ENCODE measurements at places on chromosomes 3 and 15.

DNA sequence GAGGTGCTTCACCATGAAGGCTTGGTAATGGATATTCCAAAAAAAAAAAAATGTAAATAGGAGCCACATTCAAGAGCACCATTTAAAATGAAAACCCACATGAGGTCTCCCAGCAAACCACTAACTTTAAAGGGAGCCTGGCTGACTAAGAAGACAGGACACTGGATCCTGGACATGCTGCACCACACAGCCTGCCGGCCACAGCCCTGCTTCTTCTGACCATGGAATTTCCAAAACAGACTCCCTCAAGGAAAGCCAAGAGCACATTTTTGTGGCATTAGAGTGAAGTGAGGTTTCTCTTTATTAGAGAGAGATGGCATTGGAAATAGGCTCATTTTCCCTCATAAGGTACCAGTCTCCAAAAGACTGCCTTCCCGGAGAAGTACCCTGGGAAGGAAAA is 113.9 kb downstream of the RORA start:
- DNase-seq, result no peak

DNA sequence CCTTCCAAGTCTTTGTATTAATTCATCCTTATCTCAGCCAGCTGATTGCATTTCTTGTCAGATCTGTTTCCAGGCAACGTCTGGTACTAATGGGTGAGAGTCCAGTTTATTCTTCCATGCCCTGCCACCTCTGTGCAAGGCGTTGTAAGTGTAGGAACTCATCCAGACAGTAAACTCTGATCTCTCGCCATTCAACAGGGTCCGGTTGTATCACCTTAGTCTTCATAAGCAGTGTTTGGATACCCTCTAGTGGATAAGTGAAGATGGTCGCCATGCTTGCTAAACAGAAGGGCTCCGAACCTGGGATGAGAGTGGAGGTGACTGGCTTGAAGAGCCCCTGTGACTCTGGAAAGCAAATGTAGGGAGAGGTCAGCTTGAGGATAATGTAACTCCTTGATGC is 51.6 kb upstream of the CMTM7 start:
- peak; percentile 1 for DNase-seq

- no peak for DNase-seq
These were observed 356.1 kb upstream of the GRM7 start for GRCh38 chr3:6504834-6505233.

- no peak for DNase-seq
These were observed 56.6 kb downstream of the CBLB start for GRCh38 chr3:105812194-105812586.

DNA sequence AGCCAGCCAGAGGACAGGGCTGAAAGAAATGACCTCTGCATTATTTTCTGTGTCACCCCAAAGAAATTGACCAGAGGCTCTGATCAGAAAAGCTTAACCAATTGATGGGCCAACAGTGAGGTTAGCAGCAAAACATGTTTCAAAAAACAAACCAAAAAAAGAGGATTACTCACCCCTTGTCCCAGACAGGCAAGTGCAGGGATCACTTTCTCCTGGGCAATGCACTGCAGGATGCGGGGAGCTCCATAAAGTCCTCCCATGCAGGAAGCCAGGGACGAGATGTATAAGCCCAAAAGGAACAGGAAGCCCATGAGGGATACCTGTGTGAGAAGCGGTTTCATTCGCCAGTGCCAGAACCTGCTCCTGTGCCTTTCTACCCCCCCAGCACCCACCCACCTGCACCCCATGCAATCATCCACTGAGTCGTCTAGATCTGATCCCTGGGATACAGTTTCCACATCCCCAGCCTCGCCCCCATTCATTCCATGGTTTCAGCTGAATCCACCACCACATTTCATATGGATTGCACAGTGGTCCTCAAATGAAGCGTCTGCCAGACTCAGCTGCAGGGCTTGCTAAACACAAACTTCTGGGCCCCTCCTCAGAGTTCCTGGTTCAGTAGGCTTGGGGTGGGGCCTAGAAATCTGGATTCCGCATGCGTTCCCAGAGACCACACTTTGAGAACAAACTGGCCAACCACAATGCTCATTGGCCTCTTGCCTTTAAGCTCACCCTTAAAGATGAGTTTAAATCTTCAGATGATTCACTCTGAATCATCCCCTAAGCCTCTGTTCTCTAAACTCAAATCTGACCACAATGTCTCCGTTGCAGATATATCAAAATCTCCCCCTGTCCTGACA is 54.4 kb upstream of the HEG1 start:
- no peak for DNase-seq

DNA sequence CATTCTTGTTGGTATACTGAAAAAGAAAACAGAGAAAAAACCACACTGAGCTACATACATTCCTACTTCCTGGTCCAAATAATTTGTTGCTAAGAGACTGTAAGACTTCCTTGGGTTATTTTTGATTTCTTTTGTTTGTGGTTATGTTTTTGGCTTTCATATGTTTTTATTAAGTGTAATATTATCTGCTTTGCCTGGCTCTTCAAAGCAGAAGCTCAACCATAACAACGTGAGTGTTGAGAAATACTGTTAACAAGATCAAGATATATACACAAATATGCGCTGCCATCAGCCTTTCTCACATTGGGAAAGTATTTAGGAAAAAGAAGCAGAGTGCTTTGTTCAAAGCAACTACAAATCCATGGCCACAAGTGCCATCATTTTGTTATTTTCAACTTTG is 556.2 kb upstream of the CBLB start:
- no peak for DNase-seq

- no peak for DNase-seq
These were observed 297.4 kb upstream of the TLE3 start for GRCh38 chr15:70395164-70395563.

DNA sequence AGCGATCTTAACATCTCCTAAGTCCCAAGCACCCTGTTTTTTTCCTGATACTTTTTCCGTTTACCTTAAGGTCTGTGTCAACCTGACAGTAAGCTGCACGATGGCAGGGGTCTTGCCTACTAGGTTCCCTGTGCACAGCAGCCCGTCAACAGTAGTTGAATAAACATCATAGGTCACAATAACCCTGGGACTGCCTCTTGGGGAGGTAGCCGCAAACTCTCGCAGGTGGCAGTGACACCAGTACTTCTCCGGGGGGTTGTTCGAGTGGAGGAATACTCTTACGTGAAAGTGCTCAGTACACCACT is 365 bp upstream of the PDCD6IP start:
- DNase-seq, result no peak

DNA sequence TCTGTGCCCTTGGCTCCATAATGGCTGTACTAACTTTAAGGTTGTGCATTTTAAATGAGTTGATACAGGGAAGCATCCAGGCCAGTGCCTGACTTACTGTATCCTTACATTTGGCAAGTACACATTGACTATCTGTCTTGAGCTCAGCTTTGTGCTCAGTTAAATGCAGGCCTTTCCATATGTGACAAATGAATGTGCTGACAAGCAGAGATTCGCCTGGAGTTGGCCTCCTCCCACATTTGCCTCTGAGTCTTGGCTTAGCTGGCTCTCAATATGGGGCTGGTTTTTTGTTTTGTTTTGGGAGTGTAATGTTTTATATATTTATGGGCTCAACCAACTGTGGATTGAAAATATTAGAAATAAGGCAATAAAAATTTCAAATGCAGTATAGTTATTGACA is 29.7 kb downstream of the TRIM71 start:
- no peak for DNase-seq

- DNase-seq, result no peak
These were observed 2.5 kb upstream of the USF3 start for GRCh38 chr3:113698956-113699355.

- no peak for DNase-seq
These were observed 14.1 kb downstream of the ACAA1 start for GRCh38 chr3:38122712-38123290.

GRCh38 chr3:4954256-4955000 is 24.8 kb upstream of the BHLHE40 start:
- DNase-seq, result no peak

DNA sequence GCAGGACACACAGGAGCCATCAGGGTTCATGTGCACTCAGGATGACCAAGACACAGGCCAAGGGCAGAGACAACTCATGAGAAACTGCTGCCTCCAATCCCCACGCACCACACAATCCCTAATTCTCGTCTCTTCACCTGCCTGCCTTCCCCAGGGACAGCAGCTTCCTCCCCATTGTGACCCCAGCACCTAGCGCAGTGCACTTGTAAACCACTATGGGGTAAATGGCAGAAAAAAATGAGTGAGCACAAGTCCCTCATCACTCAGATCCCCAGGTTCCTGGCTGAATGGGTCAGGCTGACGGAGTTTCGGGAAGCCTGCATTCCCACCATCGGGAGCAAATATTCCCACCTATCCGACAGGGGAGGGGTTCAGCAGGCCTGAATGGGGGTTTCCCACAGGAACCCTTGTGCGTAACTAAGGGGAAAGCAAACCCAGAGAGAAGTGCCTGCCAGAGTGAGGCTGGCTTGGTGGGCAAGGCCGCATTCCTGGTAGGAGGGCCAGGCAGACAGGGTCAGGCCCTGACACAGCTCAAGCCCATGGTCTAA is 18.8 kb downstream of the PLXNB1 start:
- DNase-seq, result no peak

GRCh38 chr15:55869660-55870059 is 123.8 kb downstream of the NEDD4 start:
- no peak for DNase-seq

DNA sequence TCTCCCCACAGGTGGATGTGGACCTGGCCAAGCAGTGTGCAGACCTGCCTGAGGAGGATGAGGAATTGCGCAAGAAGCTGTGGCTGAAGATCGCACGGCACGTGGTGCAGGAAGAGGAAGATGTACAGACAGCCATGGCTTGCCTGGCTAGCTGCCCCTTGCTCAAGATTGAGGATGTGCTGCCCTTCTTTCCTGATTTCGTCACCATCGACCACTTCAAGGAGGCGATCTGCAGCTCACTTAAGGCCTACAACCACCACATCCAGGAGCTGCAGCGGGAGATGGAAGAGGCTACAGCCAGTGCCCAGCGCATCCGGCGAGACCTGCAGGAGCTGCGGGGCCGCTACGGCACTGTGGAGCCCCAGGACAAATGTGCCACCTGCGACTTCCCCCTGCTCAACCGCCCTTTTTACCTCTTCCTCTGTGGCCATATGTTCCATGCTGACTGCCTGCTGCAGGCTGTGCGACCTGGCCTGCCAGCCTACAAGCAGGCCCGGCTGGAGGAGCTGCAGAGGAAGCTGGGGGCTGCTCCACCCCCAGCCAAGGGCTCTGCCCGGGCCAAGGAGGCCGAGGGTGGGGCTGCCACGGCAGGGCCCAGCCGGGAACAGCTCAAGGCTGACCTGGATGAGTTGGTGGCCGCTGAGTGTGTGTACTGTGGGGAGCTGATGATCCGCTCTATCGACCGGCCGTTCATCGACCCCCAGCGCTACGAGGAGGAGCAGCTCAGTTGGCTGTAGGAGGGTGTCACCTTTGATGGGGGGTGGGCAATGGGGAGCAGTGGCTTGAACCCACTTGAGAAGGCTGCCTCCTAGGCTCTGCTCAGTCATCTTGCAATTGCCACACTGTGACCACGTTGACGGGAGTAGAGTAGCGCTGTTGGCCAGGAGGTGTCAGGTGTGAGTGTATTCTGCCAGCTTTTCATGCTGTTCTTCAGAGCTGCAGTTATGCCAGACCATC is 8.6 kb downstream of the VPS18 start:
- no peak for DNase-seq

DNA sequence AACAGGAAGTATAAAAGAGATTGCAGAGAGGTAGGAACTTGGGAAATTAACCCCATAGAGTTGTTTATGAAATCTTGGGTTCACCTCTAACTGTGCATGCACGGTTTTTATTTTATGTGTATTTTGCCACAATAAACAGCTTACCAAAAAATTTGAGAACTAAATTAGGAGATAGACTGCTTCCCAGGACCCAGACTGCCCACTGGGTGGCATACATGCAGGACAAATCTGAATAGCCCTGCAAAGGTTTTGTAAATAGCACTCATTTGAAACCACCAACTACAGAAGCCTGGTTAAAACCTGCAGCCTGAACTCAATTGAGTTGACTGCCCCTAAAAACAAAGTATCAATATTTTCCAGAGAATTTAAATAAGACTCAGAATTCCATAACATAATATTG is 96.4 kb upstream of the SLCO2A1 start:
- DNase-seq, result no peak

GRCh38 chr3:171980578-171981270 is 58.7 kb upstream of the FNDC3B start:
- no peak for DNase-seq

DNA sequence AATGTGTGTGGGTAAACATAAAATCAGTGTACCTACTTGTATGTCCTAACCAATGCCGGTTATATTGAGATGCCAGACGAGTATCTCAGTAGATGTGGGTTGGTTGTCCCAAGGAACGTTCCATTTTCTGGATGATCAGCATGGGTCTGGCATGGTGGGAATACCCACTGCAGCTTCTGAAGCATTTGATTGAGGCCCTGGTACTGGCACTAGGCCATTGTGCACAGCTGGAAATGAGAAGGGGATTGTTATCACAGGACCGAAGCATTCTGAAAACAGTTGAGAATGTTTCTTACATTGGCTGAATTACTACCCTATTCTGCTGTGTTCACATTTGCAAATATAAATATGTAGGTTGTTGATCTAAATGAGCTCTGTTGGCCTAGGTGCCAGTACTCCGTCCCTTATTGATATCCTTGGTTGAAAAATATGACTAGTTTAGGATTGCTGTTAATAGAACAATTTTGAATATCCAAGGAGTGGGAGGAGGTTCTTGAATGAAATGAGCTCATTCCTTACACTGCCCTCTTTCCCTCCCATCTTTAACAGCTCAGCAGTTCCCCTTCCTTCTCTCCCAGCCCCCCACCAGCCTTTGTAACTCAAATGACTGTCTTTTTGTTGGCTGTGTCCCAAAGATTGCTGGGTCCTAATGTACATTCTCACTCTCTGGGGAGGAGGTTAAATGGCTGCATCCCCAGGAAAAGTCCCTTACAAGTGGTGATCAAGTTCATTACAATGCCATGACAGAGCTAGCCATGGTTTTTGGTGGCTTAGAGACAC is 293.3 kb upstream of the TPM1 start:
- no peak for DNase-seq

DNA sequence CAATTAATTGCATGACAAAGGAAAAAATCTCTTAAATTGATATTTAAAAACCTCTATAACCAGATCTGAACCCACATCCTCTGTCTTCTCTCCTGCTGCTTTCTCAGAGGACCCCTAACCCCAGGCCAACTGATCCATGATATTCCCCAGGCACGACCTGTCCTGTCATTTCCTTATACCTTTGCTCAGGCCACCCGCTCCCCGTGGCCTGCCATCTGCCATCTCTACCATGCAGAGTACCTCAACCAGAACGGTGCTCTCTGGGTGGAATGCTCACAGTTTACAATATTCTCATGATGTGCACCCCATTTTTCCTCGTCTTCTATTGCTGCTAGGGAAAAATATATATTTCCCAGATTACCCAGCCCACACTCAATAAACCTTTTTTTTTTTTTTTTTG is 57.7 kb downstream of the ARHGEF3 start:
- no peak for DNase-seq

- DNase-seq, result peak; percentile 17
These were observed 108.3 kb upstream of the UBE2E1 start for GRCh38 chr3:23697416-23697815.

All from NCI-H187 treated with DMSO at 0.1 percent for 48 hours (cell line).